Ureter (tissue), 1 donor: ENCODE measurements at places on chromosomes 7 and 10. TPM values are rescaled to one million over a fixed set of nuclear protein-coding genes. Genes with fewer than 3 reads are reported as not detected.

- peak; percentile 42 for DNase-seq
These were observed 62.7 kb downstream of the ADCYAP1R1 start for GRCh38 chr7:31114593-31115343.

- DNase-seq: no peak
These were observed 7.8 kb downstream of the RNF216 start for GRCh38 chr7:5773661-5774086.

- no peak for DNase-seq
These were observed 1.5 kb downstream of the MKX start for GRCh38 chr10:27743877-27744801.

DNA sequence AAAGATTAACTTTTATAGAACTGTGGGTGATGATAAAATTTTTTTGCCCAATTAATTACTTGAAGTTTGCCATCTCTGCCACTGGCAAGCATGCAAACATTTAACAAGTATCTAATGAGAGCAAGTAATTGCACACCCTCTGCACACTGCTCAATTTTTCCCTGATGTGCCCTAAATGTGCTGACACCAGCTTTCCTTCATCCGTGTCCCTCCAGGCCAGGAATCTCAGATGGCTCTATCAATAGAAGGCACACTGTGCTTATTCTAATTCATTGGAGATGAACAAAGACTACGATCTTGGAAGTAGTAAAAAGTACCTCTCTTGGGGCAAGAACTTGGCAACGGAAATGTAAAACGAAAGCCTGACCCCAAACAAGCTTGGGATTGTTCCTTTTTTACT, 212.1 kb downstream of the GPR37 start:
- DNase-seq: no peak

GRCh38 chr7:75718390-75719031, 20.2 kb downstream of the HIP1 start:
- DNase-seq: no peak

WDFY4 gene
- 7.0 TPM for total RNA-seq

GRCh38 chr7:17584822-17585221, 286.4 kb downstream of the AHR start:
- no peak for DNase-seq

GRCh38 chr7:133934977-133935330, 192.2 kb upstream of the LRGUK start:
- no peak for DNase-seq

CDC14C gene
- total RNA-seq: not detected

- no peak for DNase-seq
These were observed 4.6 kb upstream of the C10orf95 start for GRCh38 chr10:102455893-102456471.

DNA sequence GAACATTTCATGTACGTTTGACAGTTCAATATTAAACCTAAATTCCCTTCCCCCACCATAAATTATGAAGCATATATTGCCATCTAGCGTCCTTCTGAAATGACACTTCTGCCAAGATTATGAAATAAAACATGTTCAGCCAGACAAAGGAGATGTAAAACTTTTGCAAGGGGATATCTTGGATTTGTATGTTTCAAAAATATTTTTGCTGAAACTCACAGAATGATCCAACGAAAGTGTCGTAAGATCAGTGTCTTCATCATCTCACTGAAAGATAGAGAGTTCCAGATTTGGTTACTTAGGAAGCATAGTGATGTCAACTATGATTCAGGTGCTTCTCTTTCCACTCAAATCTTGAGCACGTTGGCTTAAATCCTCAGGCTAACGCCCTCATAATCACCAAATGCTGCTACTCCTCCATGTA, 904.3 kb downstream of the XPNPEP1 start:
- no peak for DNase-seq

- no peak for DNase-seq
These were observed 4.7 kb downstream of the UBTD1 start for GRCh38 chr10:97503406-97503805.

ADAM12 gene
- 12.3 TPM for total RNA-seq

DNA sequence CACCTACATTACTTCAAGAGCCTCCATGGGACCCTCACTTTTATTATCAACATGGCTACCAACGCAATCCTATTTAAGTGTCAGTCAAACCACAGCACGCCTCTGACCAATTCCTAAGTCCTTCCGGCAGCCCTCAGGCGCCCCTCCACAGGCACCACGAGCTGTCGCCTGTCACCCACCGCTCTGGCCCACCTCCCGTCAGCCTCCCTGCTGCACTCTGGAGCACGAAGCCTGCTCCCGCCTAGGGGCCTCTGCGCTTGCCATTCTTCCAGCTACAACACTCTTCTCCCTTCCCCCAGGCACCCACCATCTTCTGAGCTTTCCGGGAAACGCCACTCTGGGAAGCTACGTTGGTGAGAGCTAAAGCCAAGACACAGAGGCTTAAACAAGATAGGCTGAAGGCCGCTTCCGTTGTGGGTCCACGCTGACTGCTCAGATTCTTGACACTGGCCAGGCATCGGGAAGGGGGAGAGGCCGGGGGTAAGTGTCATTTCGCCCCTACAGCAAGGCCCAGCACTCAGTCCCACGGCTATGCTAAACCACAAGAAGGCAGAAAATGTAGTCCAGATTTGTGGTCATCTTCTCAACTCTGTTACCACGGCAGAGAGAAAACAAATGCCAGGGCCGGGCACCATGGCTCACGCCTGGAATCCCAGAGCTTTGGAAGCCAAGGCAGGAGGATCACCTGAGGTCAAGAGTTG, 56.7 kb downstream of the GNA12 start:
- DNase-seq: no peak

SUN3 gene
- total RNA-seq: not detected

SPAM1 gene
- total RNA-seq: not detected

DNA sequence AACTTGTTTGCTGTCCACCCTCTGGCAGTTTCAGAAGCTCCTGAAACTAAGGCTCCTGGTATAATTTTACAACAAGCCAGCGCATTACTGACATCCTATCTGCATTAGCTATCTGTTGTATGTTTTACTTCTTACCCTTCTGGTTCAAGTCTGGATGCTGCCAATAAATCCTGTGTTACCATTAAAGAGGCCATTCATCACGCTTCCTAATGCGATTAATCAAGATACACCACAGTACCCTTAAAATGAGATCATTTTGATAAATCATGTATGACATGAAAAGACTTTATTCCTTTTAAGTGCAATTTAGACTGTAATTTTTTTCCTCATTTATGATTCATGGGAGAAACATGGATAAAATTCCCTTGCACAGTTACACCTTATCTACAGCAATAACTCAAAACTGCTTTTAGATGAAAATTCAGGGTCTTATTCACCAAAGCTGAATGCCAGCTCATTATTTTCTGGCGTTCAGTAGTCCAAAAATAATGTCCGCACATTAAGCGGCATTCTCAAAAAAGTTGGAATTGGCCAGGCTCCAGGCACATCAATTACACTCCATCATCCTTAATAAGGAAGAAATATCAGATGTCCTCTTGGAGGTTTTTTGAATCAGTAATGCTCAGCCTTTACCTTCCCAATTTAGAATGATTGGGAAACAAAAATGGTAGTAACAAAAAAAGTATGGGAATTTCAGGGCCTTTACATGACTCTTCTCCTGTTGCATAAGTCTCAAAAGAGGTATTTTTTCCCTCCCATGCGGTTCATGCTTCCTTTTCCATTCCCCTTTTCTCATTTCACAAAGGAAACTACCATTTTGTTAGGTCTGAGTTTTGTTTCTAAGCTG, 878.5 kb downstream of the LRMDA start:
- DNase-seq: no peak

PRSS37 gene
- not detected for total RNA-seq

HHEX gene
- total RNA-seq: 6.3 TPM

- no peak for DNase-seq
These were observed 215.2 kb downstream of the FANK1 start for GRCh38 chr10:126111516-126111915.

DNA sequence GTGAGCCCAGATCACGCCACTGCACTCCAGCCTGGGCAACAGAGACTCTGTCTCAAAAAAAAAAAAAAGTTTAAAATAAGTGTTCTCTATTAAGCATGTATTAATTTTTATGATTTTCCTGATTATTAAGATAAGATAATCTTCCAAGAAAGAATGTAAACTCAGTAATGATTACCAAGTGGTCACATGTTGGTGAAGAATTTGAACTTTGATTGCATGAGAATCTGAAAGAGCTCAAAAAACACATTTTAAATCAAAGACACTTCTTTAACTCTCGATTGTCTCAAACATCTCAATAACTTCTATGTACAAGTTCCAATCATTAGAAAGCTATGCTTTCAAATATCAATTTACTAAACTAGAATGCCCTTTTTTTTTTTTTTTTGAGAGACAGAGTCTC, 33.8 kb downstream of the SNX8 start:
- DNase-seq: no peak

DNA sequence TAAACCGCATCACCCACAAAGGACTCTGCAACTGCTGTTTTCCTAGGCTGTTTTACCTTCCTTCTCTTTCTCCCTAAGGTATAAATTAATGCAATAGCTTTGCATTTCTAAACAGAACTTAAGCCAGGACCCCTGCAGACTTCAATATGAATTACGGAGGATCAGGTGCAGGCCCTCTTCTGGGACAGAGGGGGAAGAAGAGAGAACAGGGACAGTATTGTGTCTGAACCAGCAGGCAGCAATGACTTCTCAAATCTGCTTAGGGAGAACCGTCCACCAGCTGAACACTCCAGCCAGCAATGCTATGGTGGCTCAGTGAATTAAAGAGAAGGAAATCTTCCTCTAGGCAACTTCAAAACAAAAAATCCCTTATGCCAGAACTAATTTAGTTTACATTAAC, 35.7 kb downstream of the POLR3A start:
- DNase-seq: no peak

GRCh38 chr7:47815867-47816266, 132.4 kb downstream of the PKD1L1 start:
- DNase-seq: no peak
